ENCODE measurements at places on chromosomes 5 and 9. TPM values are rescaled to one million over a fixed set of nuclear protein-coding genes. Genes with fewer than 3 reads are reported as not detected.

The KIF4B gene
- 0.21 TPM for total RNA-seq

The CSNK1G3 gene
- total RNA-seq = 30.9 TPM

GRCh38 chr9:36956908-36957307 lies 77.2 kb downstream of the PAX5 start:
- H3K27me3 ChIP-seq = peaks cover 58% of the 10 kb centered on the region
- no peak overlapping the region for H3K27ac ChIP-seq
- H3K4me1 ChIP-seq = no peaks in the 10 kb centered on the region

The SPINK6 gene
- total RNA-seq = not detected

The HK3 gene
- 1.7 TPM for total RNA-seq

DNA sequence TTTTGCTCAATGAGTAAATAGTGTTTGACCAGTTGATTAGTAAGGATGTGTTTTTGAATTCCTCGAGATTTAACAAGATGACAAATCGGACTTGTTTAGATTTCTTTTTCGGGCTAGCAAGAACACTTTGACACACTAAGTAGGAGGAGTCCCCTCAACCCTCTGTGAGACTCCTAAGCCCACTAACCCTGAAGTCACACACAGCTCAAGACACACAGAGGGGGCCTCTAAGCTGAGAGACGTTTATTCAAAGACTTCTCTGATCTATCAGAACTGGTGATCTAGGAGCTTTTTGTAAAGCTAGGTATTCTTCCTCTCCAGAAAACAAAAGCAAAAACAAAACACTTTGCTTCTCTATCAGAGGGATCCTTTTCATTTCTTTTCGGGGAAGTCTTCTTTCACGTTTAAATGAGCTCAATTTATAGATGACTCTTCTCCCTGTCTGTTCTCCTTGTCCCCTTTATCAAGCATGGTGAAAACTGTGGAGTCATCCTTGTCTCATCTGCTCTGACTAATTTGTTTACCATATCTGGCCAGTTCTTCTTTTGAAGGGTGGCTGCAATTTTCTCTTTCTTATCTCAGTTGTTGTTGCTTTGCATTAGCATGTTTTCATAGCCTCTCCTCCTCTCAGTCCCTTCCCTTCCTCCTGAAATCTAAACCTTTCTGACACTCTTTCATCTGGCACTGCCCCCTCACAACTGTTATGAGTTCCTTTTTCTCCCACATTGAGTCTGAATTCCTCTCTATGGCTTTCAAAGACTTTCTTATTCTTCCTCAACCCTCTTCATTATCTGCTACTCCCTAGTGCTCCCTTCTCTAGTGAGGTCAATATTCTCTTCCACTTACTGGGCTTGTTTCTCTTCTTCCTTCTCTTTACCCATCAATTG lies 68.5 kb upstream of the RAI14 start:
- H3K4me3 ChIP-seq = no peak overlapping the region
- no peaks in the 10 kb centered on the region for H3K27me3 ChIP-seq
- DNase-seq = no peak

GRCh38 chr5:154276973-154277331 lies 86.4 kb downstream of the GALNT10 start:
- no peak overlapping the region for H3K4me3 ChIP-seq
- H3K4me1 ChIP-seq = peaks cover 18% of the 10 kb centered on the region
- H3K27me3 ChIP-seq = no peaks in the 10 kb centered on the region
- no peaks in the 10 kb centered on the region for H3K36me3 ChIP-seq

The FBXL7 gene
- total RNA-seq = 27.6 TPM

- no peak for DNase-seq
- H3K4me3 ChIP-seq = no peak overlapping the region
- no peaks in the 10 kb centered on the region for H3K27me3 ChIP-seq
- H3K4me1 ChIP-seq = no peaks in the 10 kb centered on the region
- H3K27ac ChIP-seq = no peak overlapping the region
These were observed 103.1 kb upstream of the ISL1 start for GRCh38 chr5:51279983-51280706.

DNA sequence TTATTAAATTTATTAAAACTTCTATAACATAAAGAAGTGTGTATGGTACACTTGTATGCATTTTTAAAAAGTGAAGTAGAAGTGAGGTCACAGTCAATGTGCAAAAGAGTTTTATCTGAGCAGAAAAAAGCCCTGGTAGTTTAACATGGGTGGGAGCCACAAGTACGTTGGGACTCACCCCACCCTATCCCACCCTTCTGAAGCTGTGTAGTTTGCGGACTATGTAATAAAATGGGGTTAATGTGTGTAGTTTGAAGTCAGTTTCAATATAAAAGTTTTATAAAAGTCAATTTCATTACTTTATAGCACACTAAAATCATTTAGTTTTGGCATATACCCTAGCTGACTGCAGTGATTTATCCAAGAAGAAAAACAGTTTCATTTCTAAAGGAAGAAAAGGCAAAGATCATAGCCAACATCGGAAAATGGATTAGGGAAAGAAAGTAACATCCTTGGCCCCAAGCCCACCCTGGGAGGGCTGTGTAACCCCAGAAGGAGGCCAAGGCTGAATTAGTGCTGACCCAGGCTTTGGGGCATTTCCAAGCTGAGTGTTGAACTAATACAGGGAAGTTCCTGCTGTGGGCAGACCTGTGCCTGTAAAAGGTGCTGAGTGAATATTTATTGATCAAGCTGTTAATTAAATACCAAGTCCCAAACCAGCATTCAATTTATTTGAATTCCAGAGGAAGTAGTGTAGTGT lies 398.6 kb upstream of the ADAMTSL1 start:
- H3K36me3 ChIP-seq = no peaks in the 10 kb centered on the region
- H3K27me3 ChIP-seq = no peaks in the 10 kb centered on the region
- peaks cover 3% of the 10 kb centered on the region for H3K4me1 ChIP-seq
- DNase-seq = no peak

The CTSL gene
- 95.3 TPM for total RNA-seq

The PALM2AKAP2 gene
- total RNA-seq = 76.8 TPM

GRCh38 chr5:96509316-96509715 lies 76.3 kb upstream of the PCSK1 start:
- H3K27me3 ChIP-seq = no peaks in the 10 kb centered on the region
- no peak for DNase-seq
- H3K4me3 ChIP-seq = no peak overlapping the region
- no peaks in the 10 kb centered on the region for H3K4me1 ChIP-seq
- H3K27ac ChIP-seq = no peak overlapping the region

The FAXDC2 gene
- total RNA-seq = 14.0 TPM

The ENTPD8 gene
- total RNA-seq = not detected

DNA sequence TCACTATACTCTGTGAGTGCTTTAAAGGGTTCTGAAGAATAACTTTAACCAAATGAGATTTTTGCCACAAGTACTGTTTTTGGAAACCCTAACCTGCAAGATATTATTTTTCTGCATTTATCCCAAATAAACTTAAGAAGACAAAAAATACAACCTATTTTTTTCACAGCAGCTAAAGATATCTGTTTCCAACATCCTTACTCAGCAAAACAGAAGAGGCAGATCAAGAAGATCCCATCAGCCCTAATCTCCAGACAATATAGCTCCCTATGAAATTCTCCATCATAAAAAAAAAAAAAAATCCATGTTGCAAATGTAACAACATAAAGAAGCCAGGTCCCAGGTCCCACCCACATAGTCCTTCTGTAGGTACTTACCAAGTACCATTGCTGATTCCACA lies 7.6 kb downstream of the PCSK1 start:
- H3K27me3 ChIP-seq = peaks cover 6% of the 10 kb centered on the region
- no peak for DNase-seq
- H3K4me3 ChIP-seq = no peak overlapping the region
- no peak overlapping the region for H3K27ac ChIP-seq
- H3K4me1 ChIP-seq = no peaks in the 10 kb centered on the region

GRCh38 chr5:158720281-158720680 lies 379.4 kb downstream of the EBF1 start:
- no peaks in the 10 kb centered on the region for H3K36me3 ChIP-seq
- H3K4me1 ChIP-seq = no peaks in the 10 kb centered on the region
- H3K4me3 ChIP-seq = no peak overlapping the region
- no peaks in the 10 kb centered on the region for H3K27me3 ChIP-seq

DNA sequence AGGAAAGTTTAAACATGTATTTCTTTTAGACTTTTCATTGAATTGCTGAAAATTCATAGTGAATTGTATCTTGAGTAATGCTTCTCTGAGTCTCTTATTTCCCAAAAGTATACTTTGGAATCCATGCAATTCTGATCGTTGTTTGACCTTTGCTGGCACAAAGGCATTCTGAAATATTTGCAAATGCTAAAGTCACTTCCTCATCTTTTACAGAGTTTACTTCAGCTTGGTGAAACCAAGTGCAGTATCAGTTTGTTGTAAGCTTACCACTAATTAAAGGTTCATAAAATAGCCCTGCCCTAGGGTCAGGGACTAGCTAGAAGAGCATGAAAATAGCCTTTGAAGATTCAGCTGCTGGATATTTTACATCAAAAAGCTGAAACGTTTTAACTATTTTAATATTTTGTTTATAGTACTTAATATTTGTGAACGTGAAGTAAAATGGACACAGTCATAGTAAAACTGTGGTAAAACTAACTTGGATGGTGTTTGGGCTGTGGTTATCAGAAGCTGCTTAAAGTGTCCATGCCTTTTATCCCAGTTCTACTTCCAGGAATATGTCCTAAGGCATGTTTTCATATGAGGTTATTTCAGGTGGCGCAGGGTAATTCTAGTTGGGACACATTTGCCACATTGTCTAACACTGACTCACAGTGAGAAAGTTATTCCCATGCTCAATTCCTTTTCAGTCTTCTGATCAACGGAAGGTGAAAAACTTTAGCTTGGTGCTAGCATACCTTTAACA lies 45.3 kb downstream of the SLC22A5 start:
- peaks cover 46% of the 10 kb centered on the region for H3K4me1 ChIP-seq
- H3K27ac ChIP-seq = peak overlapping the region; percentile 55
- H3K27me3 ChIP-seq = no peaks in the 10 kb centered on the region
- no peak for DNase-seq
- H3K4me3 ChIP-seq = no peak overlapping the region
- peaks cover under 1% of the 10 kb centered on the region for H3K36me3 ChIP-seq

The SLCO6A1 gene
- total RNA-seq = not detected

DNA sequence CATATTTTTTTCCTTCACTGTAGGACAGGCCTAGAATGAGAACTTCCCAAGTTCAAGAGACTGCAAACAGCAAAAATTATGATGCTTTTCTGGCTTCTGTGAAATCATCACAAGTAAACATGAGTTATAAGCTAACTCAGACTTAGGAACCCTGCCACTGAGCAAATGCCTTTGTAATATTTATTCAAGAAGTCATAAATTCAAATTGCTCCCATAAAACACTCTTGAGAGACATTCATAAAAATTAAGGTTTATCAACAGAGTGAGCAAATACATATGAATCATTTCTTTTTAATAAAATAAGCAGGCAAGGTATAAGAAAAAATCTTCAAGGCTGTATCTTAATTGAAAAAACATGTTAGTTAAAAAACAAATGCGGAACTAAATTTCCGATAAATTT lies 124.2 kb downstream of the GNA14 start:
- DNase-seq = no peak
- H3K36me3 ChIP-seq = no peaks in the 10 kb centered on the region
- H3K4me1 ChIP-seq = peaks cover 13% of the 10 kb centered on the region

DNA sequence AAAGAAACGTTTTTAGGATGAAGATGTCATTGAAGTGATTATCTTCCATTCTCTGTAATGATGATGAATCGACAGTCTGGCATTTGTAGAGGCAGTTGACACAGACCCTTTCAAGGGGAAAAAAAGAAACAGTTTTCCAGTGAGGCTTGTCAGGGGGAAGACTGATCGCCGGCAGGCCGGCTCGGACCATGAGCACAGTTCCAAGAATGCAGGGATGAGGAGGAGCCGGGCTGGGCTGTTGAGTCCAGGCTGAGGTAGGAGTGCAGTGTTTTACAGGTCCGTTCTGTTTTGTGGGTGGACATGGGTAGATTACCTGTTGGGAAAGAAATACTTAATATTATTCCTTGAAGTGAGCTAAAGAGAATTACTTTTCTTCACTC lies 194.6 kb downstream of the AOPEP start:
- H3K4me3 ChIP-seq = no peak overlapping the region
- peaks cover 20% of the 10 kb centered on the region for H3K4me1 ChIP-seq
- no peaks in the 10 kb centered on the region for H3K36me3 ChIP-seq
- H3K27me3 ChIP-seq = no peaks in the 10 kb centered on the region
- DNase-seq = no peak

DNA sequence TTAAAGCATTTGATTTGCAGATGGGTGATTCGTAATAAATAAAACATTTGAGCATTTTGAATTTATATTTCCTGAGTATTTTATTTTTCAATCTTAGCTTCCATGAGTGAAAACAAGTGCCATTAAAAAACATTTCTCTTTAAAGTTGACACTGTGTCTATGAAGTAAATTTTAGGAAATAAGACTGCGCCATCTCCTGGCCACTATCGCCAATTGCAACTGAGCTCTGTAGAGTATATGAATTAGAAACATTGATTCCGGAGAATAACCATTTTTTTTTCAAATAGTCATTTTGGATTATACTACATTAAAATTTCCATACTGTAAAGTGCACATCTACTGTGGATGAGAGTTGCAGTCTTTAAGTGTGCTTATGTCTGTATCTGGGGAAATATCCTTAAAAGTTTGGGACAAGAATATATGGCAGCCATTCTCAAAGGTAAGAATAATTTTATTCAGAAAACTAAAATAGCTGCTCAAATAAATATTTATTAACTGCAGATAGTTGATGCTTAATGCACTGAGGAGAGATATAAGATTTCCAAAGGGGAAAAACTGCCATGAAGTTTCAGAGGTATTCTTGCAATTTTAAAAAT lies 5.9 kb downstream of the DMRTA1 start:
- no peak for DNase-seq
- H3K4me1 ChIP-seq = peaks cover 1% of the 10 kb centered on the region
- no peaks in the 10 kb centered on the region for H3K36me3 ChIP-seq
- no peak overlapping the region for H3K27ac ChIP-seq

- peaks cover 9% of the 10 kb centered on the region for H3K4me1 ChIP-seq
- peak overlapping the region; percentile 88 for H3K27ac ChIP-seq
- no peaks in the 10 kb centered on the region for H3K36me3 ChIP-seq
- H3K4me3 ChIP-seq = no peak overlapping the region
These were observed 144.9 kb downstream of the FGF1 start for GRCh38 chr5:142540922-142541422.

- no peaks in the 10 kb centered on the region for H3K27me3 ChIP-seq
- DNase-seq = no peak
- no peak overlapping the region for H3K4me3 ChIP-seq
- H3K36me3 ChIP-seq = no peaks in the 10 kb centered on the region
- no peak overlapping the region for H3K27ac ChIP-seq
These were observed 266.0 kb upstream of the PTGER4 start for GRCh38 chr5:40413743-40414142.

- H3K4me3 ChIP-seq = no peak overlapping the region
- H3K27me3 ChIP-seq = no peaks in the 10 kb centered on the region
- DNase-seq = no peak
- H3K36me3 ChIP-seq = no peaks in the 10 kb centered on the region
- H3K27ac ChIP-seq = no peak overlapping the region
- peaks cover 17% of the 10 kb centered on the region for H3K4me1 ChIP-seq
These were observed 428.4 kb upstream of the MPDZ start for GRCh38 chr9:13707612-13708576.

- no peak overlapping the region for H3K4me3 ChIP-seq
- H3K27me3 ChIP-seq = no peaks in the 10 kb centered on the region
- no peak overlapping the region for H3K27ac ChIP-seq
These were observed 60.9 kb downstream of the ESM1 start for GRCh38 chr5:54924487-54924886.

The SPATA31A3 gene
- total RNA-seq = not detected

The ADAMTS12 gene
- 4.7 TPM for total RNA-seq

- H3K27me3 ChIP-seq = no peaks in the 10 kb centered on the region
- no peaks in the 10 kb centered on the region for H3K36me3 ChIP-seq
- H3K4me1 ChIP-seq = no peaks in the 10 kb centered on the region
These were observed 84.7 kb downstream of the ST8SIA4 start for GRCh38 chr5:100818340-100818739.

The ADAMTS2 gene
- total RNA-seq = 1.1 TPM

All from heart left ventricle (tissue), 16 donors.